ENCODE measurements at places on chromosomes 1 and 21.

DNA sequence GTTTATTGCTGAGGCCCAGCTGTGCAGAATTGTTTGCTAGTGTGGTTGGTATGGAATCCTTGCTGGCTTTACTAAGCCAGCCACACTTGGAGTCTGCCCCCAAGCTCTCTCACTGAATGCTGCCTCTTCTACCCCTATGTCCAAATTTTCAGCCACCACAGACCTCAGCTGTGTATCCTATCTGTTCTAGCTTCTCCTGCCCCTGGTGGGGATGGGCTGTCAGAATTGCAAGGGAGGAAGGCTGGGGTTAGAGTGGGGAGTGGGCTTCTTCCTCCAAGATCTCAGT, 4.4 kb downstream of the NHLH1 start:
- peak; percentile 34 for DNase-seq

DNA sequence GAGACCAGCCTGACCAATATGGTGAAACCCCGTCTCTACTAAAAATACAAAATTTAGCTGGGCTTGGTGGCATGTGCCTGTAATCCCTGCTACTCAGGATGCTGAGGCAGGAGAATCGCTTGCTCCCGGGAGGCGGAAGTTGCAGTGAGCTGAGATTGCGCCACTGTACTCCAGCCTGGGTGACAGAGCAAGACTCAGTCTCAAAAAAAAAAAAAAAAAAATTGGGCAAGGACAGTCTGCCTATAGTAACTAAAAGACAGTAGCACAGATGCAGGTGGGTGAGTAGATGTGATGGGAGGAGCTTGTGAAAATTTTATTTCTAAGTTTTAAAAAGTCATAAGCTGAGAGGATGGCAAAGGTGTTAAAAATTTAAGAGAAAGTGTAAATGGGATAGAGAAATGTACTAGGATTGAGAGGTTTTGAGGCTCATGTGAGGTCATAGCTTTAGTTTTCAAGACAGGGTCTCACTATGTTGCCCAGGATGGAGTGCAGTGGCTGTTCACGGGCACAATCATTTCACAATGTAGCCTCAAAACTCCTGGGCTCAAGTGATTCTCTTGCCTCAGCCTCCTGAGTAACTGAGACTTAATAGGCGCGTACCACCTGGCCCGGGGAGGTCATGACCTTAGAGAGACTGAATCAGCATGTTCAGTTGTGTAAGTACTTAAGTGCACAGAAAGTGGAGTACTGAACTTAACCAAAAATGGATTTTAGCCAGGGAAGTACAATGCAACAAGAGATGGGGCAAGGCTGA, 33.7 kb downstream of the PTP4A2 start:
- DNase-seq, result no peak

GRCh38 chr1:25148673-25149300, 83.5 kb downstream of the SYF2 start:
- DNase-seq, result no peak

DNA sequence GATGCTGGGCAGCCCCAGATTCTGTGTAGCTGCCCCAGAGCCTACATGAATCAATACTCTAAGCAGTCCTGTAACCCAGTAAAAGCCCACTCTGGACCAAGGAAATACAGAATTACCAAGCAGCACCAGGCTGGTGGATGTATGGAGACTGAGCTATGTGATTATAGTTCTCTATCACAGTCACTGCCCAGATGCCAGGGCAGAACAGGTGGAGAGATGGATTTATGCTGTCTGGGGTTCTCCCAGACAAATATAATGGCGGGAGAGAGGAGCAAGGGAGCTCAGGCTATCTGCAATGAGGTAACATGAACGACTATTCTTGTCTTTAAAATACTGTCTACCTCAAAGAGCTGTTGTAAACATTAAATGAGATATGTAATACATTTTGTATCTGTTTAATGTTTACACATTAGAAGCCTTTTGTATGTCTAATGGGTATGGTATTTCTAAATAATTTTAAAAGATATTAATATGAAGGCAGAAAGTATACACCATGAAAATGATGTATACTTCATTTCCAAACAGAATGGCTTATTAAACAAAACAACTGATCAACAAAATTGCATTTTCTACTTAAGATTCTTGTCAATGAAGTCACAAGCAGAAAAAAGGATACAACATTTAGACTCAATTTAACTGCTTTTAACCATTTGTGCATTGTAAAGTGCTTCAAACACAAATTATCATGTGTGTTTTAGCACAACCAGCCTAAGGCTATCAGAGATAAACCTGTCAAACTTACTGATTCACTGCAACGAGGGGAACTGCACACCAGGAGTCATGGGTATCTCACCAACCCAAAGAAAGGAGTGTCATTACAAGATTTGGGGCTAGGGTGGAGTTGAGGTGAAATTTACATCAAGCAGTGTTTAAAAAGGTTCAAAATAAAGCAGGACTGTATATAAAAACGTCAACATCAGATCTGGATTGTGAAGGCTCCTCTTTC, 3.0 kb downstream of the SDE2 start:
- no peak for DNase-seq

GRCh38 chr21:43279578-43279894, 110.7 kb downstream of the CRYAA start:
- no peak for DNase-seq
